ENCODE measurements at places on chromosomes 2 and 18. TPM values are rescaled to one million over a fixed set of nuclear protein-coding genes. Genes with fewer than 3 reads are reported as not detected.

GRCh38 chr2:34985474-34985873, 1370.1 kb upstream of the CRIM1 start:
- DNase-seq: no peak

DNA sequence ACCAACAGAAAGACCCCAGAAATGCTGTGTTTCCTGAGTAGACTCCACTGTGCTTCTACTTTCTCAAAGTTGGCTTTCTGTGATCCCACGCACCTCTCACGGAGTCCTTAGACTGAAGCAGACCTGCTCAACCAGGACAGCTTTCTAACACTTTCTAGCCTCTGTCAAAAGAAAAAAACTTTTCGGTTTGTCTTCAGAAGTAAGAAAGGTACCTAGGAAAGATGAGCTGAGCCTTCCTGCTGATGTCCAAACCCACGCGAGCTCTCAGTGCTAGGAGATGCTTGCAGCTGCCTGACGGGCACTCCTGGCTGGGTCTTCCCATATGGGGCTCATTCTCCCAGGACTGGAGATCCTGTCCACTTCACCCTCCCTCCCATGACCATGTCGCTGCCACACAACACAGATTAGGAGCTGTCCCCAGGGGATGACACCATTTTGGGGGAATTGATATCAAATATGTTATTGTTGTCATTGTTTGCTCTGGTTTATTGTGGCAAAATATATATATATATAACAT, 49.2 kb upstream of the DAPL1 start:
- DNase-seq: no peak

- DNase-seq: no peak
These were observed 287.7 kb downstream of the PIK3C3 start for GRCh38 chr18:42242758-42243157.

DNA sequence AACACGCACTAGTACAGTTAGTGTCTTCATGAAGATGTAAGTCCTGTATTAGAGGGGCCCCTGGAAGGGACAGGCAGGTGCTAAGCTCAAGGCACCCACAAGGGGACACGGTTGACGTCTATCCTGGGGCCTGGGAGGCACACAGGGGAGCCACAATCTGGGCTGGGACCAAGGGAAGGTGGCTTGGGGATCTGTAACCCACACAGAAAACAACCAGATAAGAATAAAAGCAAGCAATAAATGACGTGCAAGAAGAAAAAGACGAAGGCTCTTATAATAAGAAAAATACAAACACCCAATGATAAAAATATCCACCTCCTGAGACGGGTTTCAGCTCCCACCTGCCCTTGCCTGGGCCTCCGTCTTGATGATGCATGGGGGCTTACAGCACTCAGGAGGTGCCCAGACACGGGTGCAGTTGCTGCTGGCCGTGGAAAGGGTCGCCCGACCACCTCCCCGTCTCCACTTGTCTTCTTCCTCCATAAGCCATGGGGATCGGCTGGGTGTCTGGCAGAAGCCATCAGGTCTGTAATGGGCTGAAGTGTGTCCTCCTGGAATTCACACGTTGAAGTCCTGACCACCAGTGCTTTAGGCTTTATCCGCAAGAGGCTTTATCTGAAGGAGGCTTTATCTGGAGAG, 73.9 kb downstream of the TWIST2 start:
- no peak for DNase-seq

GRCh38 chr2:235996419-235996818, 171.8 kb downstream of the GBX2 start:
- DNase-seq: no peak

DNA sequence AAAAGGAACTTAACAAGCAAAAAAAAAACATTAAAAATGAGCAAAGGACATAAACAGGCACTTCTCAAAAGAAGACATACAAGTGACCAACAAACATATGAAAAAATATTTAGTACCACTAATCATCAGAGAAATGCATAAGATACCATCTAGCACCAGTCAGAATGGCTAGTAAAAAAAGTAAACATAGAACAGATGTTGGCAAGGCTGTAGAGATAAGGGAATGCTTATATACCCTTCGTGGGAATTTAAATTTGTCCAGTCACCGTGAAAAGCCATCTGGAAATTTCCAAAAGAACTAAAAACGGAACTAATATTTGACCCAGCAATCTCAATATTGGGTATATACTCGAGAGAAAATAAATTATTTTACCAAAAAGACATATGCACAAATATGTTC, 1751.3 kb upstream of the LRRTM1 start:
- DNase-seq: no peak

DNA sequence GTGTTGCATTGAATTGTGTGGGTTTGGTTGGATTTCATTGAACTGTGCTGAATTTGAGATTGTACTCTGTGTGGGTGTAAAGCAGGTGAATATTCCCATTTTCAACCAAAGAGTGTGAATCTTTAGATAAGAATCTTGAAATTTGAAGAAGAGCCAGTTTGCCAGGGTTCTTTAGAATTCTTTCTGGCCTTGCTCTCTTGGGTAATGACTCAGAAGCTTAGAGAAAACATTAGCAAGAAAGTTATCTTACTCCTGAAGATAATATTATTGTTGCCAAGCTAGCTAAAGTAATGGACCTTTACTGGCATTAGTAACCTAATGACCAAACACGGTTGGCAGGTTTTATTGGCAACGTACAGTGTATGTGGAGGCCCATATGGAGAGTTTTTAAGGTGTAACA, 46.4 kb upstream of the SIX3 start:
- DNase-seq: no peak

DNA sequence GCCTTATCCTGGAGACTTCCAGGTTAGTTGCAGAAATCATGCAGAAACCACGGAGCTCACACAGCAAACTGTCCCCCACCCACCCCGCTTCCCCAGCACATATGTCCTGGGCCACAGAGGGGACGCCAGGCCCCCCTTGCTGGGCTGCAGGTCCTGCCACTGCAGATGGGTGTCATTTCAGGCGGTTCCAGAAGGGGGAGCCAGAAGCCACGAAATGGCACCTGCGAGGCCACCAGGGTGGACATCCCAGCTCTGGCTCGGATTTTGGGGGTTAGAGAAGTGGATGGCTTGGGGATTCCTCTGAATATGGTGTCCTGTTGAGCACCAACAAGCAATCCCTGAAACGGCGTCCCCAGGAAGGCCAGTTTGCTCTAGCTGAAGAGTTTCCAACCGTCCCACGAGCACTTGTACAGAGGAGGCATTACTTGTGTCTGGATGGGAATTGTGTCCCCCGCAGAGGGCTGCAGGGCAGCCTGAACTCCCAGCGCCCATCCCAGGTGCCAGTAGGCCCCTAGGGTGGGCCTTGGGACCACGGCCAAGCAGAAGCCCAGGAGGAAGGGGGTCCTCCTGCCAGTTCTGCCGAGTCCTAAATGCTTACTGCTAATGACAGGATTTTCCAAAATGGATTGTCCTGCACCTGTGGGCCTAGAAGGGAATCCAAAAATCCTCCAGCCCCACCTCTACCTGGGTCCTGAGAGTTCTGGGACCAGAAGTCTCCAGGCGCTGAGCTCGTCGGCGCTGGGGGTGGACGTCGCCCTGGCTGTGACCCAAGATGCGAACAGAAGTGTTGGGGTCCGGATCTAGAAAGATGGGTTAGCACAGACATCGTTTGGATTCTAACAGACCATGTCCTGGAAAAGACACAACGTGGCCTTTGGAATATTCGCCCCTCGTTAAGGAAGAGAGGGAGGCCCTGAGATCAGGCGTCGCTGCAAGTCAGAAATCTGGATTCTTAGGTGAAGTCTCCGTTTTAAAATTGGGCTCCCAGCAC, 14.6 kb upstream of the NFATC1 start:
- DNase-seq: no peak

DNA sequence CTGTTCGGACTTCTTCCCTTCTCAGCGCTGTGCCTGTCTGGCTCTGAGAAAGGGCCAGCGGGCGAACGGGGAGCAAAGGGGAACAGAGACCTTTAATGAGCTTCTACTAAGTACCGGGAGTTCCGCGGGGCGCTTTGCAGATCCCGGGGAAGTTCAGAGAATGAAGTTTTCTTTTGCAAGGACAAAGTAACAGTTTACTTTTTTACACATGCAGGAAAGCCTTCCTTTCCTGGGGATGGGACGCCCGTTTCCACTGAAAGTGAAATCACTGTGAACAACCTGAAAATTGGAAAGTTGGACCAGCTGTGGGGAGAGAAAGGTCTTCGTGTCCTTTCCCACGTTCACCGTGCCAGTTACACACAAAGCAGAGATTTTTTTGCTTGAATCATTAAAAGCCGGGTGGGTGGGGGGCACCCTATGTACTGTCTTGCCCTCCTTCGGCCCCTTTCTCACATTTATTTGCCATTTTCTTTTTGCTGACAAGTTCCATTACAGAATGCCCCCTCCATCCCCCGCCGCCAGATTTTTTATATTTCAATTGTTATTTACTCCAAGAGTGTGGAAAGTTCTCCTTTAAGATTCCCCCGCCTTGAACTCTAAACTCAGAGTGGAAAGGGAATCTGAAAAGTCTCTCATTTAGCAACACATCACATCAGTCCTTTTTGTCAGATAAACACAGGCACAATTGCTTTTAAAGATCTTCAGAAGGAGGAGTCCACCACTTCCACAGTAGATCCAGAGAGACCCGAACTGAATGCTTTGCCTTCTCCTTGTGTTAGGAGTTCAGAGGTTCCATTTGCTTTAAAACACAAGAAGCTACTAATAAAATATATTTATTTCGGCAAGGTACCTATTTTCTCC, 1.1 kb upstream of the FN1 start:
- no peak for DNase-seq

- DNase-seq: no peak
These were observed 49.1 kb downstream of the CLIP4 start for GRCh38 chr2:29164091-29164846.

GRCh38 chr2:38731090-38731489, 20.1 kb downstream of the SRSF7 start:
- no peak for DNase-seq

DNA sequence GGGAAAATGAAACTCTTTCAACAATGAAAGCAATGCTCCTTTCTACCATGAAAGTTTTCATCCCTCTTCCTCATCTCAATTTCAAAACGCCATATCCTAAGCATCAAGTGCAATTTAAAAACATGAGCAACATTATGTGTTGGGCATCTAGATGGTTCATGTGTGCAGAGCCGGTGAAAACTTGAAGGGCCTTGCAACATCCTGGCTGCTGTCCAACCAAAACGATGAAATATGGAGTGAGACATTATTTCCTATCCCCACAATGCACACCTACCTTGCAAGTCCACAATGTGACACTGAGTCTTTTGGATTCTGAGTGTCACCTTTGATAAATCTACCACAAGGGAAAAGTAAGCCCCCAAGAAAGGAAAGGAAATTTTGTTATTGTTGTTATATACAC, 110.0 kb downstream of the NCKAP5 start:
- DNase-seq: no peak

DNA sequence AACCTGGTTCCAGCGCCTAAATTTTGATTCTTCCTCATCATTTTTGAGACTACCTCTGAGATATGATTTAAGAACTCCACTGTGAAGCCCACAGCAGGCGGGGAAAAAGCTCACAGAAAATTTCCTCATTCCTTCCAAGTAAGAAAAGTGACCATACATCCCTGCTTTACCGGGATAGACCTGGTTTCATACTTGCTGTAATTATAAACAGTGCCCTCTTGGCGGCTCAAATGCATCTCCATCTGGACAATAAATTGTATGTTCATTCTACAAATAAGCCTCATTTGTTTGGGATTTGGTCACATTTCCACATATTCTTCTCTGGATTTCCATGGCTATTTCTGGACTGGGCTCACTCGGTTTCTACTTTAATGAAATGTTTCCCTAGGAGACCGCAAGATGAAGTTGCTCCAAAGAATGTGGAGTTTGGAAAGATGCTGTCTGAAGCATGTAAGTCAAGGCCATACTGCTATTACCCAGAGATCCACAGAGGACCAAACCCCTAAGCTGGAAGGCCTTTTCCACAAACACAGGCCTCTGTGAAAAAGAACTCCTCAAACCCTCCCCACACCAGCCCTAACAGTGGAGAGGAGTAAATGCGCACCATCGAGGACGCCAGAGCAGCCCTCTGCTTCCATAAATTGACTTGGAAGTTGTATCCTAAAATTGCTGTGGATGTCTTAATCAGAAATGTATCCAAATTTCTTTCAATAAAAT, 13.9 kb downstream of the STAT1 start:
- DNase-seq: no peak

GRCh38 chr2:149021761-149022160, 16.7 kb upstream of the LYPD6B start:
- no peak for DNase-seq

- DNase-seq: no peak
These were observed 1704.8 kb upstream of the PIK3C3 start for GRCh38 chr18:40250236-40250635.

GRCh38 chr18:25495606-25496005, 143.6 kb upstream of the ZNF521 start:
- no peak for DNase-seq

DNA sequence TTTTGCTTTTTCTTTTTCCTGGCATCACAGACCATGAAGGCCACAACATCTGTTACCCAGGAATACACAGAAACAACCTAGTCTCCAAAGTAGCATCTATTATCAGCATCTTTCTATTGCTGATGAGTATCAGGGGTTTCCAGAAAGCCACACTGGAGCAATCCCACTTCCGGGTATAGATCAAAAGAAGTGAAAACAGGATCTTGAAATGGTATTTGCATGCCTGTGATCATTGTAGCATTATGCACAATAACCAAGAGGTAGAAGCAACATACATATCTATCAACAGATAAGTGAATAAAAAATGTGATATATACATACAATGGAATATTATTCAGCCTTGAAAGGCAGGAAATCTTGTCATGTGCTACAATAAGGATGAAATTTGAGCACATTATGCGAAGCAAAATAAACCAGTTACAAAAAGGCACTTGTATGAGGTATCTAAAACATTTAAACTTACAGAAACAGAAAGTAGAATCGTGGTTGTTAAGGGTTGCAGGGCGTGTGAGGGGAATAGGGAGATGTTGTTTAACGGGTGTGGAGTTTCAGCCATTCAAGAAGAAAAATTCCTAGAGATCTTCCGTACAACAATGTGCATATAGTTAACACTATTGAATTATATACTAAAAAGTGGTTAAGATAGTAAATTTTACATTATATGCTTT, 115.1 kb downstream of the KCNE4 start:
- DNase-seq: no peak

- DNase-seq: no peak
These were observed 39.5 kb downstream of the PSD4 start for GRCh38 chr2:113213061-113213930.

DNA sequence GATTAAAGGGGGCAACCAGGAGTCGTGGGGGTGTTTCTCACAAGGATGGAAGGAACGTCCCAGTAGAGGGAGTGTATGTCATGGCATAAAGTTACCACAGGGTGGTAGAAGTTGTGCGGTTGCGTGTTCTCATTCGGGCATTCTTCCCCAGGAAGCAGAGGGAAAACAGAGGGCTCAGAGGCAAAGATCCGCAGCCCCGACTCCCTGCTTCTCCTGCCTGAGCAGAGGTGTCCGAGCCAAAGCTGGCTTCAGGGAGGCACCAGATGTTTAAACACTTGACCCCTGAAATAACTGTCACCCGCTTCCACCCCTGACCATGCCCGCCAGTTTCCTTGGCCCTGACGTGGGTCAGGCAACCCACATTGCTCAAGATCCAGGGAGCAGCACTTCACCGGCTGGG, 83.7 kb downstream of the EN1 start:
- no peak for DNase-seq

- no peak for DNase-seq
These were observed 59.0 kb downstream of the SDC1 start for GRCh38 chr2:20165677-20166509.

The IL37 gene
- 0.28 TPM for total RNA-seq

The CEBPZOS gene
- 32.6 TPM for total RNA-seq

The MC4R gene
- 6.6 TPM for total RNA-seq

The RTP5 gene
- 1.9 TPM for total RNA-seq

The PRSS56 gene
- total RNA-seq: 0.89 TPM

The SKA1 gene
- total RNA-seq: 3.8 TPM

The EVX2 gene
- 0.59 TPM for total RNA-seq

The CD8B2 gene
- 0.40 TPM for total RNA-seq

The GPR45 gene
- total RNA-seq: 0.39 TPM

The MRPL19 gene
- total RNA-seq: 59.9 TPM

The MSTN gene
- 1.4 TPM for total RNA-seq

All from spinal cord (tissue), 10 donors.